ENCODE measurements at places on chromosomes 3 and 15. TPM values are rescaled to one million over a fixed set of nuclear protein-coding genes. Genes with fewer than 3 reads are reported as not detected.

Gene BCL2A1
- 12.9 TPM for total RNA-seq

Gene ACP3
- not detected for total RNA-seq

Gene PPP1R14D
- total RNA-seq, result not detected

Gene RPP25
- total RNA-seq, result 0.54 TPM
